ENCODE measurements at places on chromosomes 6 and 20. TPM values are rescaled to one million over a fixed set of nuclear protein-coding genes. Genes with fewer than 3 reads are reported as not detected.

DNA sequence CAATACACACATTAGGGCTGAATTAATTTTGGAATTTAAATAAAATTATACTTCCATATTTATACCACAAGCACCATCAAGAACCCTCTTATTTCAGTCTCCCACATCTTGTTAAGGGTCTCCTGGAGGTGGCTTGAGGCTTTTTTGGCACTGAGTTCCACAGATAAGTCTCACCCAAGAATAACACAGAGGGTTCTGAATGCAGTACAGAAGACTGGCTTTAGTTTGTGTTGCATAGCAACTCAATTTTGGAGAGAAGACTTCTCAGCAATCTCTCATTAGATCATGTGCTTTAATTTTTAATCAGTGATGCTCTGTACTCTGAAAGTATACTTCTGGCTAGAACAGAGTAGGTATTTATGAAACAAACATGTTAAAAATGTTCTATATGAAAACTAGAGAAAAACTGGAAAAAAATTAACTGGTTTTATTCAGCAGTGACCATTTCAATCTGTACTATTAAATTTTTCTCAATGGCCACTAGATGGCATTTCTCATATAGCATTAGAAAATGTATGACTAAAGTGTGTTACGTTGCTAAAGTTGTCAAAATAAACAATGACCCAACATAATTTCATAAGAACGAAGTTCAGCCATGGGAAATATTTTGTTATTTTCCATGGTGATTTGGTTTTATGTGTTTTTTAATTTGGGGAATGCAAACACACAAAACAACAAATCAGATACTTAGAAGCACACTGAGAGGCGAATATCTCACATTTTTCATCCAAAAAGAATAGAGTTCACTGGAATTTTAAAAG is 32.7 kb upstream of the MAP7 start:
- DNase-seq = no peak

GRCh38 chr6:81304466-81304865 is 448.0 kb downstream of the TENT5A start:
- DNase-seq = no peak

DNA sequence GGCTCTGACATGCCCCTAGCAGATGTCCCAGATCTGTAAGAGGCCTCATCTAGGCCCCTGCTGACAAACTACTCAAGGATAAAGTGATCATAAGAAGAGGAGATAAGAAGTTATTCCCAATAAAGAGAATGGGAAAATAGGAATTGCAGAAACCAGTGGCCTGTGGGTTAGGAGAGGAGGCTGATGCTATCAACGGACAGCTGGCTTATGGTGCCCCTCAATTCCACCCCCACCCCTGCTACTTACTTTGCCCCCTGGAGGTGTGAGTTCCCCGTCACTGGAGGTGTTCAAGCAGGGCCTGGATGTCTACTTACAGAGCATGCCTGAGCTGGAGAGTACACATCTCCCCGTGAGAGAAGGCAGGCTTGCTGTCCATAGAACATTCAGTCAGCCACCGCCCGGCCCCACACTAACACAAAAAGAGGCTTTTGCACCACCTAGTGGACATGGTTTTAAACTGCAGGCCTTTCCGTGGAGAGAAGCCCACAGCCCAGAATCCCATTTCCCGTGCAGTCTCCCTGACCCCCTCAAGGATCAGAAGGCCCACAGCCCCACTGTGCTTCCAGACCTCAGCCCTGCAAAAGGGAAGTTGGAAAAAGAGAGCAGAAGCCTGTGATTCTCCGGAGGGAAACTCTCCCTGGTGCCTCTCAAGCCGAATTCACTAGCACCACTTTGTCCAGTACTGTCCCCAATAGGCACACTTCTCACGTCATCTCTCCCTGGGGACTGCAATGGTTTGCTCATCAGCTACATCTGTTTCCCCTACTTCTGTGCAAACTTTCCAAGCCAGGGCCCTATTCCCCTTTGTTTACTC is 23.8 kb upstream of the BNIP5 start:
- DNase-seq = no peak

DNA sequence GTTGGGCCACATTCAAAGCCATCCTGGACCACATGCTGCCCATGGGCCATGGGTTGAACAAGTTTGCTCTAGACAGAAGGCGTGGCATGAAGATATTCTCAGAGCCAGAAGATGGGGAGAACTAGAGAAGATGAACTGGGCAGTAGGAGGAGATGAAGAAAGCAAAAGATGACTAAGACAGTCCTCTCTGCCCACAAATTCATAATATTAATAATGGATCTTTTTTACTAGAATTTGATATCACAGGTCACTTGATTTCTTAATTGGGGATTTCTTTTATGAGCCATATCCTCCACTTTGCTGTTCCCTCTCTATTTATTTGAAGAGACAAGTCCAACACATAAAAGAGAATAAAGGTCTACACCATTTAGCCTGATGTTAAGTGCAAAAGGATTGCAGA is 25.5 kb upstream of the EDN1 start:
- no peak for DNase-seq

GRCh38 chr6:34412016-34412415 is 13.9 kb downstream of the RPS10 start:
- DNase-seq = no peak

MOG gene
- total RNA-seq = not detected

EBF4 gene
- total RNA-seq = 2.5 TPM

All from epithelial cell of proximal tubule (primary cell).